NCI-H1694 treated with DMSO at 0.1 percent for 48 hours (cell line): ENCODE measurements at places on chromosomes 11 and 22.

- DNase-seq: no peak
These were observed 393 bp downstream of the ST13 start for GRCh38 chr22:40855979-40856512.

DNA sequence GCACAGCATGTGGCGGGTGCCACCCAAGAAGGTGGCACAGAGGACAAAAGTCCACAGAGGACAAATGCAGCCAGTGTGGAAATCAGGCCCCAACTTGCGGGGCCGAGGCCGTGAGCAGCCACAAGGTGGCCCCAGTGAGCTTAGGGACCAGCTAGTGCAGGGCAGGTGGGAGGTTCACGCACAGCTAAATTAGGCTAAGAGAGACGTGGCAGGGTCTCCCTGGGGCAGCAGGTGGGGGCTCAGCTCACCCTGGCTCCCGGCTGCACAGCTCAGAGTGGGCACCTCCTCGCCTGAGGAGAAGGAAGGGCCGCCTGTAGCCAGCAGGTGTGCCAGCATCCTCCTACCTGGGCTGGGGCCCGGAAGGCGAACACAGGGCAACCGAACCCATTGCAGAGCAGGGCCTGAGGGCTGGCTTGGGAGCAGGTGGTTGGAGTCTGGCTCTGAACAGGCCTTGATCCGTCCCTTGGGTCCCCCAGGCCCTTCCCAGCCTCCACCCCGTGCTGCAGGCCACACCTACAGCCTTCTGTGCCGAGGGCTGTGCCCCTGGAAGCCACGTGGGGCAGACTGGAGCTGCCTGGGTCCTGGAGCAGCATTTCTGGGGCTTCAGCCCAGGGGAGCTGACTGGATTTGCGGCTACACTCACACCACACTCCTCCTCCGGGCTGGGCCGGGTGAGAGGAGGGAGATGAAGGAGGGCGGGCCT is 26.1 kb upstream of the CELSR1 start:
- DNase-seq: peak; percentile 93

GRCh38 chr22:35306350-35306967 is 6.8 kb downstream of the TOM1 start:
- DNase-seq: no peak

GRCh38 chr11:60029015-60029632 is 11.1 kb upstream of the OOSP2 start:
- DNase-seq: no peak

- DNase-seq: no peak
These were observed 779.3 kb downstream of the DLG2 start for GRCh38 chr11:84847842-84848241.

GRCh38 chr11:103587901-103588788 is 448.3 kb upstream of the DDI1 start:
- DNase-seq: no peak

GRCh38 chr11:63598556-63598955 is 15.7 kb downstream of the PLAAT3 start:
- no peak for DNase-seq

GRCh38 chr22:36197514-36198146 is 4.0 kb downstream of the APOL4 start:
- DNase-seq: no peak

- no peak for DNase-seq
These were observed 1.9 kb upstream of the P2RY6 start for GRCh38 chr11:73270016-73270854.

GRCh38 chr22:26983311-26983710 is 325.9 kb downstream of the MIAT start:
- DNase-seq: no peak

GRCh38 chr11:13114566-13115379 is 105.7 kb downstream of the RASSF10 start:
- peak; percentile 1 for DNase-seq
